ENCODE measurements at places on chromosomes 3 and 15.

- no peak for DNase-seq
These were observed 5.9 kb downstream of the GPX1 start for GRCh38 chr3:49352281-49352680.

DNA sequence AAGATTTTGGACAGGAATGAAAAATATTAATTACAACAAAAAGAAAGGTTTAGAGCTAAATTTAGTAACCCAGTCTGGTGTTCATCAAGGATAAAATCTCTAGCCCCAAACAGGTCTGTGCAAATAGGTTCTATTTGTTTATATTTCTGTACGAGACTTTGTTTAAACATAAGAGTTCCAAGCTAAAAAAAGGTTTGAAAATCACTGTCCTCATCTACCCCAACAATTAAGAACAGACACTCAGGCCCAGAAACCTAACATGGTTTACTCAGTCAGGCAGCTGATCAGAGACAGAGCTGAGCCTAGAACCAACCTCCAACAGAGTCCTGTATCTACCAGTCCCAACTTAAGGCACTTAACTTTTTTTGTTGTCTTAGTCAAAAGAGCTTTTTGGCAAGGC is 49.3 kb downstream of the SNX4 start:
- no peak for DNase-seq

DNA sequence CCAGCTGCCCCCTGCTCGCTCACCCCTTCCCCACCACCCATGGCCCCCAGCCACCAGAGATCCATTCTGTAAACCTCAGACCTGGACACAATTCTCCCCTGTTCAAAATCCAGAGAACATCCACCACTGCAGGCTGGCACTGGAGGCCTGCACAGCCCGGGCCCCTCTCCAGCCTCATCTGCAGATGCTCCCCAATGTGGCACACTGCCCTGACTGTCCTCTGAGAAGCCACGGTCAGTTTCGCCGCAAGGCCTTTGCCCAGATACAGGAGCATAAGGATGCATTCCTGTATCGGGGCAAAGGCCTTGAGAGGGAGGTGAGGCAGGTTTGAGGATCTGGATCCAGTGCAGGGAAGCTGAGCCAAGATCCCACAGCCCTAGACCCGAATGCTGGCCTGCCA is 175.4 kb upstream of the LINGO1 start:
- DNase-seq, result no peak

DNA sequence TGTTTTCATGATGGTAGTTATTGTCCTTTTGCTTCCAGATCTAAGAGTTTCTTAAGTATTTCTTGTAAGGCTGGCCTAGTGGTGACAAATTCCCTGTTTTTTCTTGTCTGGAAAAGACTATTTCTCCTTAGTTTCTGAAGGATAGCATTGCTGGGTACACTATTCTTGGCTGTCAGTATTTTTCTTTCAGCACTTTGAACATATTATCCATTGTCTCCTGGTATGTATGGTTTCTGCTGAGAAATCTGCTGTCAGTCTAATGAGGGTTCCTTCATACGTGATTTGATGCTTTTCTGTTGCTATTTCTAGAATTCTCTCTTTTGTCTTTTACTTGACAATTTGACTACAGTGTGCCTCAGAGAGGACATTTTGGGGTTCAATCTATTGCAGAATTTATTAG is 134.3 kb downstream of the CGGBP1 start:
- no peak for DNase-seq

All from urothelium cell line (cell line).